ENCODE measurements at places on chromosomes 12 and 14.

GRCh38 chr12:26323673-26324072, 128.3 kb downstream of the SSPN start:
- DNase-seq, result no peak

- DNase-seq, result no peak
Observed at GRCh38 chr12:123952037-123952436, 20.6 kb downstream of the CCDC92 start.

DNA sequence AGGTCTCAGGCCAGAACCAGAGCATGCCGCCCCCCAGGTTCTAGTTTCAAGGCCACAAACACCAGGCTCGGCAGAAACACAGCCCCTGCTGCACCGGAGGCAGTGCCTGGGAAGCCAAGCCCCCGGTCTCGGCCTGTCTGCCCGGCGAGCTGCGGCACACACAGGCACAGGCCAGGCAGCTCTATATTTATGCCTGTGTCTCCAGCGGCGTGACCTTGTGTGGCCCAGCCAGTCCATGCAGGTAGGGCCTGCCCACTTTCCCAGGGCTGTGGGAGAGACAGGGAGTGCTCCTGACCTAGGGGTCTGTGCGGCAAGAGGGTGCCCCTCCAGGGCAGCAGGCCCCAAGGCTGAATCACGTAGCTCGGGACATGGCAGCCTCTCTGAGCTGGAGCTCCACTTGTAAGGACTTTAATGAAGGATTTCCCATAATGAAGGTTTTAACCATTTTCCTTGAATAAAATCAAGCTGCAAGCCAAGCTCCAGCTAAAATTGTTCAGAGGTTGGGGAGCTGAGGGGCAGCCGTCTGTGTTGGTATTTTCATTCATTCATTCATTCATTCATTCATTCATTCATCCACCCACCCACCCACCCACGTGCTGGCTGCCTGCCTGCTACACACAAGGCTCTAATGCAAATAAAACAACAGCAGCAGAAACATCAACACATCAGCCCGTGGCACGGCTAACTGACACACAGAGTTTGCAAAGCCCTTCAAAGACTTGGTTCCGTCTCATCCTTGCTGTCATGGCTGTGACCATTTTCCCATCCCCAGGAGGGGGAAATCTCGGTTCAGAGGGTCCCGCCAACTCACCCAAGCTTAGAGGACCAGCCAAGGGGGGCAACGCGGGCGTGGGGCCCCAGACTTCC, 92.0 kb downstream of the RFLNA start:
- DNase-seq, result no peak

DNA sequence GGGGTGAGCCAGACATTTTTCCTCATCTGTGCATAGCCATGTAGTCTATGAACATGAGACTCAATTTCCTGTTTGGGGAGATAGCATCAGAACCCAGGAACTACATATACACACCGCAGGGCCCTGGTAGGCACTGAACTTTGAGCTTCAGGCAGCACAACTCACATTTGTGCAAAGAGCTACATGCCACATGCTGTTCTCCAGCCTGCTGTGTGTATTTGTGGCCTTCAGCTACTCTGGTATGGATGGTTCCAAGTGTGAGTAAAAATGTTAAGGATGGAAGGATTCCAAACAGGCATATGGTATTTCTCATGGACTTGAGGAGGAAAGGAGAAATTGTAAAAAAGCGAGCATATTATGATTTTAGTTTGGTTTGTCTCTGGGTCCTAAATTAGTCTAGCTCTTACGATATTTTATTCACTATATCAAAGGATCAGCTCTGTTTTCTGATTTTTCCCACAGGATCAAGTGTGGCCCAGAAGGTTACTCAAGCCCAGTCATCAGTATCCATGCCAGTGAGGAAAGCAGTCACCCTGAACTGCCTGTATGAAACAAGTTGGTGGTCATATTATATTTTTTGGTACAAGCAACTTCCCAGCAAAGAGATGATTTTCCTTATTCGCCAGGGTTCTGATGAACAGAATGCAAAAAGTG, 422.4 kb upstream of the OR4E1 start:
- no peak for DNase-seq

DNA sequence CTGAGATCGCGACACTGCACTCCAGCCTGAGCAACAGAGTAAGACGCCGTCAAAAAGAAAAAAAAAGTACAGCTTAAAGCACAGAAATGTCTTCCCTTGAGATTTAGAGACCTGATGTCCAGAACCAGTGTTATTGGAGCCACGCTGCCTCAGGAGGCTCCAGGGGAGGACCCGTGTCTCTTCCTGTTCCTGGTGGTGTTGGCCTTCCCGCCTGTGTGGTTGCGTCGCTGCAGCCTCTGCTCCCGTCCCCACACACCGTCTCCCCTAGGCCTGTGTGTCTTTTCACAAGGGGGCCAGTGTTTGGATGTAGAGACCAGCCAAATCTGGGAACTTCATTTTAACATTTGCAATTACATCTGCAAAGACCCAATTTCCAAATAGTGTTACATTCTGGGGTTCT, 8.6 kb upstream of the FBRSL1 start:
- no peak for DNase-seq

DNA sequence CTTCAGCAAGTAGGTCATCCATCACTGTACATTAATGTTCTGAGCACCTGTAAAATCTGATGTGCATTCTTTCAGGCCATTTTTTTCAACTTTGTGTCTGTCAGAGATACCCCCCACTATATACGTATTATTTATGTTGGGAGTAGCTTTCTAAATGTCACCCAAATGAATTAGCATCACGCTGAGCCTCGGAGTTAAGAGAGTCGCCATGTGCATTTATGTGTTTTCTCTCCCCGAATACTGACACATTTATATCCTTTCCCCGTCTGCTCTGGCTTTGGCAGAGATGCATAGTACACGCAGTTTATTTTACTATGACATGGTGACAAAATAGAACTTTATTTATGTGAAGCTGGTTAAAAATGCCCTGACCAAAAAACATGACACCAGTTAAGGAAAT, 216.4 kb downstream of the SLC25A21 start:
- no peak for DNase-seq

GRCh38 chr14:76773188-76773885, 12.1 kb downstream of the VASH1 start:
- peak; percentile 49 for DNase-seq

DNA sequence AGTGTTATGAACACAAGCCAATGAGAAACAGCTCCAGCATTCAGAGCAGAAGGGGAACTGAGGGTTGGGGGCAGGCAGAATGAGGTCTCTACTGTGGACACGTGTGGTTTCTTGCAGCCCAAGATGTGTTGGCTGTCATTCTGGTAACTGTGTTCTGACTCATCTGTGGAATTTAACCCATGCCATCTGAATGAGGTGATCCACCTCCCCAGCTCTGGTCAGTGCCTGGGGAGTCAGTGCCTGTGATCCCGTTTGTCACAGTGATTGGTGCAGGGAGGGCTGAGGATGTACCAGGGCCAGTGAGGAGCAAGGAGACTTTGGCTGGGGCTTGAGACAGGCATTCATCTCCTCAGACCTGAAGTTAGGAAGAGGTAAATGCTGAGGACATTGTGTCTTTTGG, 216.8 kb downstream of the MSRB3 start:
- no peak for DNase-seq

GRCh38 chr14:73237786-73238423, 599 bp downstream of the PAPLN start:
- no peak for DNase-seq

DNA sequence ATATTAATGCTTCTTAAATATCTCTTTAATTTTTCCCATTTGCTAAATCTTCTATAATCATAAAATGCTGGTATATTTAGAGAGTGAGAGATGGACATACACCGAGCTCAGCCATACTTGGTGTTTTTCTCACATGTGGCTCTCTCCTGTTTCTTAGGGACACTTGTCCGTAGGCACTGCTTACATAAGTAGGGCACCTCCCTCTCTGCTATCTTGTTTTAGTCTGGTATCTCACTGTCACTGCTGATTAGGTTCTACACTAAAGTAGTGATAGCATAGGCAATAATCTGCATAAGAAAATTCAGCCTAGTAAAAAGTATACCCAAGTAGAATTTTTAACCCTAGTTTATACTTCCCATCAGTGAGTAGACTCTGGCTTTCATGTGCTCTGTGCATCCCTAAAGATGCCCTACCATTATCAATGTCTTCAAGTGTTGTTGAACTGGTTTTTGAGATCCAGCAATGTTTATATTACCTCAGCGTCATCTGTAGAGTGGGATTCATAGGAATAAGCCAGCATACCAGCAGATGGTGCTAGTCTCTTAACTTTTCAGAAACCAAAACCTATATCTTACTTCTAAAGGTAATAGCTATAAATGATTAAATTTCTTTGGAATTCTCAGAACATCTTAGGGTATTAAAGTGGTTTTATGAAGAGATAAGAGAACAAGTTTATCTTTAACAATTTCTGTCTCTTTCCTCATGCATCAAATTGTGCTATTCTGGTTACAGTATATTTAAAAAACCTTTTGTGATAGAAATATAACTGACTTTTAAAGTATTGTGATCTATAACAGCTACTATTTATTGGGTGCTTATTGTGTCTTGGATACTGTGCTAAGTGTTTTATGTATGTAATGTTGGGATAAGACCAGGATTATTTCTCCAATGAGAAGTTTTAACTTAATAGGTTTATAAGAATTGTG, 32.9 kb downstream of the ARID2 start:
- DNase-seq, result no peak

DNA sequence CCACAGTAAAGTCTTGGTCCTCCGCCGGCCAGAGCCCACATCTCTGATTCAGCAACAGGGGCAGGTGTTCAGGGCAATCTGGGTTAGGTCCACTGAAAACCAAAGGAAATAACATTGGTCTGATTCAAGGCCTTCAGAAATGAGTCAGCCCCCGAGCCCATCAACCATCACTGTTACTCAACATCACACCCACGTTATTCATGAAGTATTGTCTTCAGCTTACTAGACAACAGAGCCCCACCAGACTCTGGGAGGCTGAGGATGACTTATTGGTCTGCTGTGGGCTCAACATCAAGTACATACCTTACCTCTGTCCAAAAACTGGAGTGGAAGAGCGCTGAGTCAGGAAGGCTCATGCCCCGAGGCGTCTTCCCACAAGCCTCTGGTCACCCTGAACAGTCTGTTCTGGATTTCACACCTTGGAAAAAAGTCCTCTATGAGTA, 97.5 kb downstream of the ZFP36L1 start:
- peak; percentile 45 for DNase-seq

- peak; percentile 83 for DNase-seq
Observed at GRCh38 chr12:6869049-6870021, 2.0 kb downstream of the TPI1 start.

DNA sequence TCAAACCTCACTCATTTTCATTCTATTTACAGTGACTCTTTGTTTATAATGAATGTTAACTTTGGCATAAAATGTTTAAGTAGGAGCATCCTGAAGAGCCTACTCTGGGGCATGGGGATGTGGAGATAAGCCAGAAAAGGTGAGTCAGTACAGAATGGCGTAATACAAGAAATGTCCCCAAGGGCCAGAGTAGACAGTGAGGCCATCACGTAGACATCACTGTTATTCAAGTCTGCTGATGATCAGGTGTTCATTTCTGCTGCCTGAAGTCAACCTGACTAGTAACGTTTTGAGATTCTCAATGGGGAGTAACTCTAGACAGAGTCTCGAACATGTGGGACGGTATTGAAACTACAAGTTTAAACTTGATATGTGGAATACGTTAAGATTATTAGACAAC, 47.6 kb upstream of the PKP2 start:
- no peak for DNase-seq

- no peak for DNase-seq
Observed at GRCh38 chr12:52682381-52682660, 2.1 kb upstream of the KRT1 start.

- DNase-seq, result no peak
Observed at GRCh38 chr14:91890291-91890749, 23.0 kb upstream of the TC2N start.

DNA sequence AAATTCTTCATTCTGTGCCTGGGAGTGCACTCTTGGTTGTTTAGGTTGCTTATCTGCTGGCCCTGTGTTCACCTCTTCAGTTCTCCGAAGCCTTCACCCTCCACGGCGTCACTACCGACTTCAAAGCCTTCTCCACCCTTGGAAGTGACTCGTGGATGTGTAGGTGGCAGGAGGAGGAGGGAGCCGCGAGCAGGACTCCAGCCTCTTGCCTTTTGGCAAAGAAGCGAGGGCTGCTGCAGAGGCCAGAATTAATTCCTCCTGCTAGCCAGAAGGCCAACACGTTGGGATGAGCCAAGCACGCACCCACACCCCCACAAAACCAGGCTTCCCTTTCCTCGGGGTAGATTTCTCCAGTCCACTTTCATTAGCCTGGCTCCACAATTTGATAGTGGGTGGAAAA, 86.5 kb downstream of the TBX5 start:
- DNase-seq, result no peak

GRCh38 chr12:14239350-14239934, 126.0 kb upstream of the ATF7IP start:
- DNase-seq, result peak; percentile 51

- DNase-seq, result no peak
Observed at GRCh38 chr12:12983420-12984035, 16.5 kb downstream of the HEBP1 start.

DNA sequence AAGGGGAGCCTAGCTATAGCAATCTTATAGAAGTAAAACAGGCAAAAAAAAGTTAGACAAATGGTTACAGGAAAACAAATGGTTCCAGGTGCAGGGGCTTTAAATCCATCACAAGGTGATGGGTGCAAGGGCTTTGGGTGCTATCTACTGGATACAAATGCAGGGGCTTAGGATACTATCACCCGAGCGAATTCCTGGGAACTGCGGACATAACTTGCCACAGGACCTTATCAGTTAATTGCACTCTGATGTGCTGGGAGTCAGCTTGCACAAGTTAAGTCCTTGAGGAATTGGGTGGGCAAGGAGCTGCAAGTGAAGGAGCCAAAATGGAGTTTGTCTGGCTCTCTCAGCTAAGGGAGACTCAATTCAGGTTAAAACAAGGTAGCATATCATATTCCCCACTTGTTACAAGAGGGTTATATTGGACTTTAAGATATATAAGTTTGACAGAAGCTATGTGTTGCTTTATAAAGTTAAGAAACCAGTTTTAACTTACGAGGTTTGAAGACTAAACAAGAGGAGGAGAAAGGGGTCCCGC, 115.0 kb upstream of the PZP start:
- DNase-seq, result no peak

DNA sequence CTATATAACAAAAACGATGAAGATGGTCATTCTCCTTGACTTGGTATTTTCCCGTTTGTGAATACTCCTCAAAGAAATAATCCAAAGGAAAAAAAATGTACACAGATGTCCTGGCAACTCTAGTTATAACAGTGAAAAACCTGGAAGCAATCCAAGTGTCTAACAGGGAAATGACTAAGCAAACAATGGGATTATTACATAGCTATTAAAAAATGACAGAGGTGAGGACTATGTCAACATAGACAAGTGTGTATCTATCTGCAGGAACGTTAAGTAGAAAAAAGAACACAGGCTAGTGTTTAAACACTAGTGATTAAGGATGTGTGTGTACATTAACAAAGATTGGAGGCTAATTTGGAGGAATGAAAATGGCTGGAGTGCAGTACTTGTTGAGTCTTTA, 5.9 kb upstream of the APOLD1 start:
- DNase-seq, result no peak

GRCh38 chr12:119989731-119990381, 820 bp downstream of the BICDL1 start:
- peak; percentile 81 for DNase-seq

All from activated naive CD8-positive, alpha-beta T cell treated with anti-CD3 and anti-CD28 coated beads, Interleukin-2, amount 50 U/mL, for 24 hours (primary cell).